T-helper 2 cell (primary cell): ENCODE measurements at places on chromosomes 3 and 15.

DNA sequence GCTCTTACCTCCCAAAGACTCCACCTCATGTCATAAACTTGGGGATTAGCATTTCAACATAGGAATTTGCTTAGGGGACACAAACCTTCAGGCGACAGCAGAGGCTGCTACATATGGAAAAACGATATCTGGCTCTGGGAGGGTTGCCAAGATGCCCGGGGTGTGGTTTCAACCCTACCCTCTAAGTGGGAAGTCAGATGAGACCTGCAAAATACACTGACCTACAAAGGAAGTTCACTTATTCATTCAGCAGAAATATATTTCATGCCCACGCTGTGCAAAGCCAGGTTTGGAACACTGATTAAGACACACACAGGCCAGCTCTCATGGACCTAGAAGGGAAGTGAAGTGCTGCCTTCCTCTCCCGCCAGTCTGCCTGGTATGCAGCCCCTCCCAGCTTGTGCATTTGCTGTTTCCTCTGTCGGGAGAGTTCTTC is 239.3 kb downstream of the FEZF2 start:
- no peak for DNase-seq

GRCh38 chr3:49610666-49611280 is 56.5 kb downstream of the BSN start:
- no peak for DNase-seq

- no peak for DNase-seq
These were observed 25.7 kb downstream of the ACAA1 start for GRCh38 chr3:38111201-38111600.

DNA sequence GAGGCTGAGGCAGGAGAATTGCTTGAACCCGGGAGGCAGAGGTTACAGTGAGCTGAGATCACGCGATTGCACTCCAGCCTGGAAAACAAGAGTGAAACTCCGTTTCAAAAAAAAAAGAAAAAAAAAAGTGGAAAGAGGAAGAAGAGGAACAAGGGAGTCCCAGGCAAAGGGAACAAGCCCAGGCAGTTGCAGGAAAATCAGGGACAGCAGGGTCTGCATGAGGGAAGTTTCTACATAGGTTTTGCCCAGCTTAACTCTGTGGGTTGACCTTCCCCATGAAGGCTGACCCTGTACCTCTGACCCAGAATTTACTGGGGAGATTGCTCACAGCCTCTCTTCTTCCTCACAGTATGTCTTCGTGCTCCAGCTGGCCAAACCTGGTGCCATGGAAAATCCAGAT is 12.3 kb downstream of the RBP1 start:
- no peak for DNase-seq

- no peak for DNase-seq
These were observed 699.6 kb downstream of the MCTP2 start for GRCh38 chr15:94930960-94931359.

DNA sequence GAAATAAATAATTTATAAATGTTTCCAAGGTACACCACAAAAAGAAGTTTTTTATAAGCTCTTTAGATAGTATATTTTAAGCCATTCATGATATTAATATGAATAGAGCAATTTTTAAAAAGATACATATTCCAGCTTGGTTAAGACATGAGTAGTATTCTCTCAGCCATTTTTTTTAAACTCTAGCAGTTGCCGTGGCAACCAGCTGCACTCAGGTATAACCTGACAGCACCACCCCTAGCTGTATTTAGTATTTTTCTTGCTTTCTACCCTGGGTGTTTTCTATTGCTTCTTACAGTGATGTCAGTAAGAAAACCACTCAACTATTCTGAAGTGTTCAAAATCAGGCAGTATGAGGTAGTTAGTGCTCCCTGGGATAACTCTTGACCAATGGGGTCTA is 496.3 kb upstream of the CNTN3 start:
- DNase-seq = no peak

DNA sequence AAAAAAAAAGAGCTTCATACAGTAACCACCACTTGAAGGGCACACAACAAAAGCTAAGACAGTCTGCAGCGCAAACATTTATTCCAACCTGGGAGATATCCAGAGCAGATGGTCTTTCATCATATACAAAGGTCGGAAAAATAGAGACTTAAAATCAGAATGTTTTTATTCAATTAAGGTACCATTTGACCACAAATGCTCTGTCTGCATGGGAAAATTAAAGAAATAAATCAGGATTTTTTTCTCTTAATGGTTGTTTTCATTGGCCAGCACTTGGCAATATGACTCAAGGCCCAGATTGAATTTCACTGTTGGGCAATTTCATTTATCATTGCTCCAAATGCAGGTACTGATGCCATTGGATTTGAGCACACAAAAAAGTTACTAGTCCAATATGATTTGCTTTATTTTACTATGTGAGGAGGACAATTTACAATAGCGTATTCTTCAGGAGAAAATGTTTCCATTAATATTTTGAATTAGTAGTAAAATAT is 145.9 kb upstream of the AGTR1 start:
- no peak for DNase-seq

DNA sequence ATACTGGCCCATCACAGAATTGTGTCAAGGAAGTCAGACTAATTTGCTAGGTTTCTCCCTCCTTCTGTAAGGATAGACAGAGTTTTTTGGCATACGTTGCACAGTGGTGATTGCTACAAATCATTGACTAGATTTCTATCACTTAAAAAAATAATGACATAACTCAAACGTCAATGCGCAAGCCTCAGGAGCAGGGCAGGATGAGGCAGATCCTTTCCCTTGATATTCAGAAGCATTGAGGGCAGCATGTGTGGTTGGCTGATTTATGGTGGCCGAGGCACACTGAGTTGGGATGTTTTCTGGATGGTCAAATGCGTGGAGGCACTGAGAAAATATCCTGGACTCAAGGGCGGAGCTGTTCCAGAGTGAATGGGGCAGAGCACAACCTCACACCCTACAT is 14.4 kb downstream of the THSD4 start:
- DNase-seq = no peak

- no peak for DNase-seq
These were observed at the start of gene CAV3 for GRCh38 chr3:8733332-8734094. CAV3 (plus strand) TSS chr3:8733802; CDS start chr3:8733877, 75 bp downstream.

- DNase-seq = no peak
These were observed 56.3 kb upstream of the RPL32 start for GRCh38 chr3:12897381-12898289.

DNA sequence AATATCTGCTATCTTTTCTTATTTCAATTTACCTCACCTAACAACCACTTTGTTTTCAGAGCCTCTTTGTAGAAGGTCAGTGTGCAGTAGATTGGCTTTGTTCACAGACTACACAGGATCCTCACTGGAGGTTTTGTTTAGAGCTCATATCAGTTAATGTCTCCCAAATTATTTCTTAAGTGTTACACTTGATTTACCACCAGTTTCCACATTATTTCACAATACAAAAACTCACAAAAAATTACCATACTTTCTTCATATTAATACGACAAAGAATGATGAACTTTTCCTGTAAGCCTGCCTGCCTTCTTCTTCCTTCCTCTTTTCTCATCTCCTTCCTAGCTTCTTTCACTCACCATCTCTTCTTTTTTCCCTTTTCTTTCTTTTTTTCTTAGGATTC is 133.3 kb downstream of the ALCAM start:
- DNase-seq = no peak
